ENCODE measurements at places on chromosomes 1 and 21. TPM values are rescaled to one million over a fixed set of nuclear protein-coding genes. Genes with fewer than 3 reads are reported as not detected.
A peak's percentile ranks its signal among the peaks of the same experiment; 100 is the strongest.

GRCh38 chr1:74430342-74430934, 82.0 kb downstream of the LRRC53 start:
- H3K27me3 ChIP-seq: no peaks in the 10 kb centered on the region
- no peak for DNase-seq
- no peak overlapping the region for H3K27ac ChIP-seq
- H3K4me3 ChIP-seq: no peak overlapping the region
- no peaks in the 10 kb centered on the region for H3K4me1 ChIP-seq

GRCh38 chr1:5554111-5554510, 438.1 kb downstream of the NPHP4 start:
- no peaks in the 10 kb centered on the region for H3K4me1 ChIP-seq
- no peaks in the 10 kb centered on the region for H3K36me3 ChIP-seq
- H3K27me3 ChIP-seq: no peaks in the 10 kb centered on the region
- no peak for DNase-seq
- no peak overlapping the region for H3K27ac ChIP-seq
- no peak overlapping the region for H3K4me3 ChIP-seq

EDN2 gene
- total RNA-seq: not detected

DNA sequence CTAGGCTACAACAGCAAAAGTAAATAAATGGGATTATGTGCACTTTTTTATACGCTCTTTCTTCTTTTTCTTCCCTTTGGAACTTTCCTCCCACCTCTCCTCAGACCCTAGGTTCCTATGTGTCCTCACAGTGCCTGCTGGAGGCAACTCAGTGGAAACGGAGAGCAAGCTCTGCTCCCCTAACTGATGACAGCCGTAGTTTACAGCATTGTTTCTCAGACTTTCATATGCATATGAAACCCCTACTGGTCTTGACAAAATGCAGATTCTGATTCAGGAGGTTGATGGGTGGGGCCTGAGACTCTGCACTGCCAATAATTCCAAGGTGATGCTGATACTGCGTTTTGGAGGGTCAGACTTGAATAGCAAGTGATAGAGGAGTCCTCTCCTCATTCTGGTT, 34.3 kb upstream of the HMCN1 start:
- H3K4me3 ChIP-seq: no peak overlapping the region
- H3K36me3 ChIP-seq: no peaks in the 10 kb centered on the region
- no peaks in the 10 kb centered on the region for H3K4me1 ChIP-seq
- no peak for DNase-seq
- no peaks in the 10 kb centered on the region for H3K27me3 ChIP-seq

DNA sequence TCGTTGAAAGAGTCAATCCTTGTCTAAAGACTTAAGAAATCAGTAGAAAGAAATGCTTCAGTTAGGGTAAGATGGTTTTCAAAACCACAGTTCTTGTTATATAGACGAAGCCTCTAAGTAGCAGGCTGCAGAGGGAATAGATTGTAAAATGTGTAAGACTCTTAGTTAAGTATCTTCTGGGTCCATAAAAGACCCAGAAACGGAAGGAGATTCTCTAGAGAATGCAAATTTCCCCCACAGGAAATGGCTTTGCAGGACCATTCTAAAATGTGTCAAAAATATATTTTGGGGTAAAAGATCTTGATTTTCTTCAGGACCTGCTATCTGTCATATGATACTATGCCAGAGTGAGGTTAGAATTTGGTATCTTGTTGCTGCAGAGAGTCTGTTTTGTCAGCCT, 13.4 kb downstream of the OR2T1 start:
- no peaks in the 10 kb centered on the region for H3K27me3 ChIP-seq
- no peaks in the 10 kb centered on the region for H3K36me3 ChIP-seq
- H3K4me1 ChIP-seq: no peaks in the 10 kb centered on the region
- no peak overlapping the region for H3K4me3 ChIP-seq

RBM11 gene
- not detected for total RNA-seq

SMIM12 gene
- total RNA-seq: 12.5 TPM

DNA sequence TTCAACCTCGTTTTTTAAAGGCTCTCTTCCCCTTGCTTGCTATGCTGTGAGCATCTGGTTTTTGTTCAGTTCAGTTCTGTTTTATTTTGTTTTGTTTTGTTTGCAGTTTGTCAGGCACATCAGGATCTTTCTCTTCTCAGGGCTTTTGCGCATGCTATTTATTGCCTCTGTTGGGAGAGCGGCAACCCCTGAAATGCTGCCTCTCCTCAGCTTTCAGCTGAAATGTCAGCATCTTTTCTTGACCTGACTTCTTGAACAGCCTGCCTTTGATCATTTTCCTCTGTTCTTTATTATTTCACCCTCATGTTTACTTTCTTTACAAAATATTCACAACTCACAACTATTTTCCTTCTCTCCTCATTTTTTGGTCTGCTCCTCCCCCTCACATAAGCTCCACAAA, 50.4 kb upstream of the RC3H1 start:
- H3K4me3 ChIP-seq: no peak overlapping the region
- H3K36me3 ChIP-seq: no peaks in the 10 kb centered on the region
- no peaks in the 10 kb centered on the region for H3K27me3 ChIP-seq
- no peak overlapping the region for H3K27ac ChIP-seq
- H3K4me1 ChIP-seq: no peaks in the 10 kb centered on the region

- no peaks in the 10 kb centered on the region for H3K4me1 ChIP-seq
- no peak overlapping the region for H3K4me3 ChIP-seq
- no peak for DNase-seq
- H3K36me3 ChIP-seq: no peaks in the 10 kb centered on the region
These were observed 71.1 kb downstream of the LGR6 start for GRCh38 chr1:202264726-202265125.

PLPPR4 gene
- total RNA-seq: not detected

GRCh38 chr1:1168451-1169411, 4.9 kb upstream of the TTLL10 start:
- H3K4me3 ChIP-seq: no peak overlapping the region
- no peak overlapping the region for H3K27ac ChIP-seq
- peak; percentile 67 for DNase-seq
- H3K27me3 ChIP-seq: peaks cover 3% of the 10 kb centered on the region

GRCh38 chr21:43816611-43817071, 27.3 kb downstream of the RRP1 start:
- H3K4me1 ChIP-seq: peaks cover 32% of the 10 kb centered on the region
- H3K36me3 ChIP-seq: no peaks in the 10 kb centered on the region
- no peaks in the 10 kb centered on the region for H3K27me3 ChIP-seq
- H3K4me3 ChIP-seq: no peak overlapping the region
- DNase-seq: no peak
- H3K27ac ChIP-seq: no peak overlapping the region

GRCh38 chr1:119544165-119544762, 37.3 kb downstream of the HSD3B1 start:
- H3K4me3 ChIP-seq: no peak overlapping the region
- peak; percentile 15 for DNase-seq
- no peaks in the 10 kb centered on the region for H3K36me3 ChIP-seq
- no peak overlapping the region for H3K27ac ChIP-seq

DNA sequence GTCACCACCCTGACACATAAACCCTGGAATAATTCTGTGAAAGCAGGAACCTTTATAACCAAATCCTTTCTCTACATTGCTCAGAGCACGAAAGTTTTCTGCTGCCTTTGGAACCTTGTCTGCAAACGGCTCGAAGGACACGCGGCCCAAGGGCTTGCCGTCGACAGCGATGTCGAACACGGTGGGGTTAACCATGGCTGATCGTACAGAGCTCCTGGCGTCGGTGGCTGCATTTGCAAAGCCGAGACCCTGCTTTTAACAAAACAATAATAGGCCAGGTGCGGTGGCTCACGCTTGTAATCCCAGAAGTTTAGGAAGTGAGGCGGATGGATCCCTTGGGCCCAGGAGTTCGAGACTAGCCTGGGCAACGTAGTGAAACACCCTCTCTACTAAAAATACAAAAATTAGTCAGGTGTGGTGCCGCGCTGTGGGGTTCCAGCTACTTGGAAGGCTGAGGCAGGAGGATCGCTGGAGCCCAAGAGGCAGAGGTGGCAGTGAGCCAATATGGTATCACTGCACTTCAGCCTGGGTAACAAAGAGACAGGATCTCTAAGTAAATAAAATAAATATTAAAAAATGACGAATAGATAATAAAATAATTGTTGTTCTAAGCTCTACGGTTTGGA, 2.2 kb upstream of the EIF2B3 start:
- H3K4me3 ChIP-seq: no peak overlapping the region
- no peaks in the 10 kb centered on the region for H3K36me3 ChIP-seq
- H3K4me1 ChIP-seq: peaks cover 11% of the 10 kb centered on the region
- H3K27me3 ChIP-seq: no peaks in the 10 kb centered on the region
- no peak for DNase-seq

DYNLT5 gene
- total RNA-seq: not detected

DNA sequence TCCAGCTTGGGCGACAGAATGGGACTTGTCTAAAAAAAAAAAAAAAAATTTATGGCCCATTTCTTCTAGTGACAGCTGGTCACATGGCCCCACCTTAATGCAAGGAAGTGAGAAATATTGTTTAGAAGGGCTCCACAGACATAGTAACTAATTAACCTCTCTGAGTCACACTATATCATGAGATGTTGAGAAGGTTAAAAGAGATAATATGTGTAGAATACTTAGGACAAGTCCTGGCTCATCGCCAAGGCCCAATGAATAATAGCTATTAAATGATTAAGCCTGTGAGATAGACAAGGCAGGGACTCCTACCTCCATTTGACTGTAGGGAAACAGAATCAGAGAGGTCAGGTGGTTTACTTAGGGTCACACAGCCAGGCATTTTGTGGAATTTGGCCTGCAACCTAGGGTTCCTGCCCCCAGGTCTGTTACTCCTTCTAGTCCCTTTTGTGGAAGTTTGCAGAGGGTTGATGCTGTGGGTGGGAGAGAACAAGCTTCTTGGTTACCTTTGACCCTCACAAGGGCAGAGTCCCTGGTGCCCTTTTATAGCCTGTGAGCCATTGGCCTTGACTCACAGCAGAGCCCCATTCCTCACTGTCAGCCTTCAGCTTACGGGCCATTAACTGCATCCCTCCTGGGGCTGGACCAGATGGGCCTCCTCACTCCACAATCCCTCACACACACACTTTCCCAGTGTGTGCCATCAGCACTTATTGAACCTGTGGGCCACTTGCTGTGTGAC, 48.5 kb downstream of the OPRD1 start:
- no peak overlapping the region for H3K27ac ChIP-seq
- H3K4me1 ChIP-seq: no peaks in the 10 kb centered on the region
- H3K36me3 ChIP-seq: no peaks in the 10 kb centered on the region
- no peaks in the 10 kb centered on the region for H3K27me3 ChIP-seq
- DNase-seq: peak; percentile 88

NBPF6 gene
- not detected for total RNA-seq

GRCh38 chr1:81021134-81021533, 779.6 kb upstream of the ADGRL2 start:
- no peak overlapping the region for H3K27ac ChIP-seq
- DNase-seq: no peak
- H3K36me3 ChIP-seq: no peaks in the 10 kb centered on the region
- H3K27me3 ChIP-seq: no peaks in the 10 kb centered on the region

DNA sequence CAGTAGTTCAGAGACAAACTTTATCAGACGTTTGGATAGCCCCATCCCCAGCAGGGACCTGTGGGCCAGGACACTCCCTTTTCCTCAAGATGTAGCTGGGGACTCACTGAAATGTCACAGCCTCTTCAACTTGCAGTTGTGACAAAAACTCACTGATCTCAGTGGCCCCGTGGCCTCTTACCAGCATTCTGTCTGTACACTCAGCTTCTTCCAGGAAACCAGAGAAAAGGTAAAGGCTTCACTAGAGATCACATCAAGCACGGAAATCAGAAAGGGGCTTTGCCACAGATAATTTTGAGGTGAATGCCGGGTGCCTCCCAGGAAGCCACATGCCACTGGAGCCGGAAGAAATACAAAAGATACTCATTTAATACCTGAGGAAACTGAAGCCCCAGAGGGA, 122.2 kb downstream of the CCDC185 start:
- H3K27ac ChIP-seq: no peak overlapping the region
- H3K36me3 ChIP-seq: no peaks in the 10 kb centered on the region
- DNase-seq: no peak
- no peaks in the 10 kb centered on the region for H3K27me3 ChIP-seq
- no peaks in the 10 kb centered on the region for H3K4me1 ChIP-seq
- no peak overlapping the region for H3K4me3 ChIP-seq

MSH4 gene
- not detected for total RNA-seq

GRCh38 chr1:23742670-23743286, 493 bp upstream of the ELOA start:
- DNase-seq: no peak
- peaks cover 23% of the 10 kb centered on the region for H3K4me1 ChIP-seq
- H3K27me3 ChIP-seq: no peaks in the 10 kb centered on the region
- peak overlapping the region; percentile 94 for H3K27ac ChIP-seq
- H3K36me3 ChIP-seq: peaks cover 4% of the 10 kb centered on the region

DNA sequence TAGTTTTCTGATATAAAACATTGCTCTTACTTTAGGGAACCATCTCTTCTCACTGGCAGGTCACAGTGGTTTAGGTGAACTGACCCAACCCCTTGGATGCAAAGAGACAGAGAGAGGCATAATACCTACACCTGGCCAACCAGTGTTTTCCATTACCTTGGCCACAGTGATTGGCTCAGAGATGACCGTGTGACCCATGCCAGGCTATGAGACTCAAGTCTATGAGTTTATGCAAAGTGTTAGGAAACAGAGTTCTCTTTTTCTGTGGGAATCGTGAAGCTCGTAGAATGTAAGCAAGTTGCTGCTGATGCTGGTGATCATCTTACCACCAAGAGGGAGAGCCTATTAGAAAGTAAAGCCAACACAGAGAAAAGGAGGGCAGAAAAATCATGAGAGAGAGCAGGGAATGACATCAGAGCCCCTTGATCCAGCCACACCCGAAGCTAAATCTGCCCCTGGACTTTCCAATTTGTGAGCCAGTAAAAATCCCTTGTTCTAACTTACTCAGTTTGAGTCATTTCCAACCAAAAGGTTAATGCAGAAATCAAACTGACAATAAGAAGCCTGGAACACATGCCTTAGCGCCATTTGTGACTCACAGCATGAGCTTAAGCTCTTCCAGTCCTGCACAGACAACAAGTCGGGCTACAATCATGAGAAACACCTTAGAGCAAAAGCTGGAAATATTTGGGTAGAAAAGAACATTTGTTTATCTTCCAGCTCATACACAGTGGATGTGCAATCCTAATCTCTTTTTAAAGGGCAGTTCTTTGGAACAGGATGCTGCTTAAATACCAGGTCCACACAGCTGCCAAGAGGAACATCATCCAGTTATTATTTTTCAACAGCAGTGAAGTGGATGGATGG, 81.3 kb upstream of the KAZN start:
- no peak overlapping the region for H3K4me3 ChIP-seq
- peak; percentile 56 for DNase-seq
- no peaks in the 10 kb centered on the region for H3K36me3 ChIP-seq
- H3K27ac ChIP-seq: peak overlapping the region; percentile 54
- H3K4me1 ChIP-seq: peaks cover 8% of the 10 kb centered on the region

- no peaks in the 10 kb centered on the region for H3K27me3 ChIP-seq
- peak; percentile 47 for DNase-seq
- no peaks in the 10 kb centered on the region for H3K36me3 ChIP-seq
- peaks cover 67% of the 10 kb centered on the region for H3K4me1 ChIP-seq
These were observed 1.9 kb downstream of the RNF11 start for GRCh38 chr1:51238034-51238403.

- H3K27me3 ChIP-seq: no peaks in the 10 kb centered on the region
- no peak overlapping the region for H3K27ac ChIP-seq
- no peak for DNase-seq
- no peaks in the 10 kb centered on the region for H3K36me3 ChIP-seq
- H3K4me3 ChIP-seq: no peak overlapping the region
These were observed 155.2 kb downstream of the BARHL2 start for GRCh38 chr1:90561911-90562310.
